ENCODE measurements at places on chromosomes 6 and 20. TPM values are rescaled to one million over a fixed set of nuclear protein-coding genes. Genes with fewer than 3 reads are reported as not detected.

- no peak for DNase-seq
Measured at GRCh38 chr6:38714239-38715015, 684 bp upstream of the DNAH8 start.

GRCh38 chr6:100613656-100614055 lies 148.9 kb upstream of the SIM1 start:
- DNase-seq = no peak

GRCh38 chr6:5205877-5206850 lies 54.6 kb downstream of the LYRM4 start:
- DNase-seq = no peak

DNA sequence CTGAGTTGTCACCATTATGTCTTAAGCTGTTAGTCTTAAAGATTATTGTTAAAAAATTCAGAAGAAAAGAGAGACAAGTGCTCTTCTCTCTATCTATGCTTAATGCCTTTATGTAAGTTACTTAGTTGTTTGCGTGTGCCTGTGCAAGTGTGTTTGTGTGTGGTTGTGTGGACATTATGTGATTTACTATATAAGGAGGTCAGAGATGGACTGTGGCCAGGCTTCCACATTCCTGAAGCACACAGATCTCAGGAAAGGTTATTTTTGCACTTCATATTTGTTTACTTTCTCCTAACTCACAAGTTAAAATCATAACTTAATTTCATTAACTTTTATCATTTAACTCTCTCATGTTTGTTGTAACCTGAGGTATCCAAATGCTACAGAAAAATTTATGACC lies 14.5 kb downstream of the ENPP4 start:
- DNase-seq = no peak

DEFB124 gene
- total RNA-seq = not detected

DNA sequence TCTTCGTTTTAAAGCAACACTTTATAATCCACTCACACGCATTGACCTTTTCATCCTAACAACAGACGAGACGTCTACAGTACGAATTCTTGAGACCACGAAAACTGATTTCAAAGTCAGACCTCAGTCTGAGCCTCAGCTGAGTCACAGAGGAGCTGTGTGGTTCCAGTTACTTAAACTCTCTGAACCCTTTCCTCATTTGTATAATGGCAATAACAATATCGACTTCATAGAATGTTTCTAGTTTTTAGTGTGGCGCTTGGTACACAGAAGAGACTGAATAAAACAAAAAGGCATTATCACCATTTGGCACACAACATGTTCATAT lies 236.9 kb downstream of the ATXN1 start:
- no peak for DNase-seq

GRCh38 chr6:110826236-110827129 lies 11.2 kb upstream of the CDK19 start:
- no peak for DNase-seq

ZNF334 gene
- total RNA-seq = 3.7 TPM

GRCh38 chr6:84728602-84729001 lies 35.8 kb downstream of the TBX18 start:
- no peak for DNase-seq

DNA sequence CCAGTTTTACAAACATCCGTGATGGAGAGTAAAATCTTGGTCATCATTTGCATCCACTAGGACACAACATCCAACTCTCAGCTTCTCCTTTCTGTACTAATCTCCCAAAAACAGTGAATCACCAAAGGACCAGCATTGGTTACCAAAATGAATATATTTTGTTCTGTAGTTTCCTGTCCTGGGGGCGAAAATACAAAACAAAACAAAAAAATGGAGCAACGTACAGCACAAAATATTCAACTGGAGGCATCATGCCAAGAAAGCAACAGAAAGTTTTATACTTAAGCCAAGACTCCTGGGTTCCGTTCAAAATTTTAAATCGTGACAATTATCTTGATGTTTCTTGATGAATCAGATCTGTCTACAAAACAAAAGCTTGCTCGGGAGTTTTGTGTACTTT lies 126.6 kb upstream of the CCDC28A start:
- DNase-seq = no peak

SLCO4A1 gene
- total RNA-seq = 1.5 TPM

DNA sequence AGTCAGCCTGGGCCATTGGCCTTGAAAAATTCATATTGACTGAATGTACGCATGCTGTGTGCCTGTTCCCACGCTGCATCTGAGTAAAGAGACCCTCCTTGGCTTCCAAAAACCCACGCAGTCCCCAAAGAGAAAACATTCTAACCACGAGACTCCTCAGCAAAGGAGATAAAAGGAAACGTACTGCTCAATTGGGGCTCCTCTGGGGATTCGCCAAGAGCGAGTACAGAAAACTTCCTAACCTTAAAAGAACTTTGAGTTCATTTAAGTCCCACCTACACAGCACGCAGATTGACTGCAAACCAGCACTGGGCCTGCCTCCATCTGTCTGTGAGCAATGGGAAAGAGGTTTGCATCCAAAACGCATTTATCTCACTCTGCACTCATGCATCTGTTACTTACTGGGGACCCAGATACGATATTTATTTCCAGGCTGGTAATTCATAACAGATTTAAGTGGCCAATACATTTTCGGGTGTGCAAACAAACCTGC lies 505.9 kb upstream of the CHD6 start:
- no peak for DNase-seq

DNA sequence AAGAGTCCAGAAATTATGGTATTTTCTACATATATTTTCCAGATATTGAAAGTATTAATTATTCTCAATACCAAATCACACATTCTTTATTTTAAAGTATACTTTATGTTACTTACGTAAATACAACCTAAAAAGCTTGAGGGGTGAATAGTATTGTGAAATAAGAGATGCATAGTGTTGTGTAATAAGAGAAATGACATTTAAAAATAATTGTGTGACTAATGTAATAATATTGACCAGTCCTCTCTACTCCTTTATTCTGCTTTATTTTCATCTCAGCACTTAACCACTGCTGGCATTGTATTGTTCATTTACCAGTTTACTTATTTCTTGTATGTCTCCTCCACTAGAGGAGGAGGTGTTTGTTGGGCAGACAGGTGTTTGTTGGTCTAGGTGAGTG lies 135.6 kb downstream of the EYA4 start:
- DNase-seq = no peak

HSPA1A gene
- 19.7 TPM for total RNA-seq

DNA sequence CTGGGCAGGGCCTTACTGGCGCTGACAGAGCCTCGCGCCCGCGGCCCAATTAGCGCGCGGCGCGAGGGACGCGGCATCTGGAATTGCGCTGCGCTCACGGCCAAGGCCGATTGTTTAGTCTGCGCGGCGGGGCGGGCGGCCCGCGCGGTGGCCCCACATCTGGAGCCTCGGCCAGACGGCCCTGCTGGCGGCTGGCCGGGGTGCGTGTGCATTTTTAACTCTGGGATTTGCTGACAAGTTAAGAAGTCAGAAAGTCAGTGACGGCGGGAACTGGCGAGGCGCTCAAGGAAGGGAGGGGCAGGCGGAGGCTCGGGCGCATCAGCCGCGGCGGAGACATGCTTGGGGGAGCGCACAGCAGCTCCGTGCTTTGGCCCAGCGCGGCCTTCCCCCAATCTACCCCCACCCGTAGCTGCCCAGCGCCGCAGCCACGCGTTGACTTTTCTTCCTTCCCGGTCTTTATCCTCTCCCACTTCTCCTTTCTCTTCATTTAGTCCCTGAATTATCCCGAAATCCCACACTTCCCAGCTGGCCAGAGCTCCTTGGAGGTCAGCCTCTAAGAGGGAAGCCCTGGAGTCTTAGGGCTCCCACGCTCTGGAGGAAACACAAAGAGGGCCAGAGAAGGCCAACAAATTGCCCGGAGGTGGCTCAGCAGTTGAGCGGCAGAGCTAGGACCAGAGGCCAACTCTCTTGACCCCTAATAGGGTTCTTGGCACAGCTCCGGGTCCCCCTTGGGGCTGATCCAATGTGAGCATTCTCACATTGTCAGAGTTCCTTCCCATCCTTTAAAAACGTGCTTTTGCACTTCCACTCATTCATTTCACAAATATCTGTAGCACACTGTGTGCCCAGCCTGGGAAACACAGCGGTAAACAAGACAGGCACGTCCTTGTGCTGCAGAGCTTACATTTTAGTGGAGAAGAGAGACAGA lies 40.8 kb upstream of the FOXP4 start:
- DNase-seq = peak; percentile 86

DNA sequence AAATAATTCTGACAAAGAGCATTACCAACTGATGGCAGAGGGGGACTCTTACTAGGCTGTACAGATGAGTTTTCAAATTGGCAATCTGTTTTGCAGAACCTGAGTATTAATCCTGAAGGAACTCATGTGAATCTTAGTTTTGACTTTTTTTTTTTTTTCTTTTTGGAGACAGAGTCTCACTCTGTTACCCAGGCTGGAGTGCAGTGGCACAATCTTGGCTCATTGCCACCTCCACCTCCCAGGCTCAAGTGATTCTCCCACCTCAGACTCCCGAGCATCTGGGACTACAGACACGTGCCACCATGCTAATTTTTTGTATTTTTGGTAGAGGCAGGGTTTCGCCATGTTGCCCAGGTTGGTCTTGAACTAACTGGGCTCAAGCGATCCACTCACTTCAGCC lies 49.3 kb downstream of the KCTD20 start:
- DNase-seq = no peak

ANKRD66 gene
- total RNA-seq = not detected

GRCh38 chr6:154402081-154402780 lies 45.6 kb upstream of the IPCEF1 start:
- no peak for DNase-seq

- no peak for DNase-seq
Measured at GRCh38 chr6:163420289-163420614, 5.7 kb downstream of the QKI start.

HRH3 gene
- not detected for total RNA-seq

DNA sequence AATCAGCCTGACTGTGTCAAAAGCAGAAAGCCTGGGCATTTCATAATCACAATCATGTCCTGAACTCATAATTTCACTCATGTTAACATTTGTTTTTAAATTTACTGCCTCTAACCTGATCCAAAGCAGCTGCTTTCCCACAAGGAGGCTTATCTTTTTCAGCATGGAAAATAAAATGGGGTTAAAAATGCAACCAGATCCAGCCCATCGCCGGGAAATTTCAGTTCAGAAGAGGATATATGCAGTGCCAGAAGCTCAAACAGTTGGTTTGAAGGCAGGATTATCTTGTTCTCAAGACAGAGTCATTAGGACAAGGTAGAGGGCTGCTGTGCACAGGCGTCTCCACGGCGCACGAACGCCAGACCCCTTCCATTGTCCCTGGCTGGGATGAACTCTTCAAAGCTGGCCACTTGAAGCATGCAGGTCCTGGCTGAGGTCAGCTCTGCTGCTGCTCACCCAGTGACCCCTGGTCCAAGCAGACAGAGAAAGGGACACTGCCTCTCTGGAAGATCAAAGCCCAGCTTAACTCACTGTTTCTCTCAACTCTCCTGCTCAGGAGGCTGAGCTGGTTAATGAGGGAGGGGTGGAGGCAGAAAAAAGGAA lies 191.1 kb upstream of the HEY2 start:
- no peak for DNase-seq

DNA sequence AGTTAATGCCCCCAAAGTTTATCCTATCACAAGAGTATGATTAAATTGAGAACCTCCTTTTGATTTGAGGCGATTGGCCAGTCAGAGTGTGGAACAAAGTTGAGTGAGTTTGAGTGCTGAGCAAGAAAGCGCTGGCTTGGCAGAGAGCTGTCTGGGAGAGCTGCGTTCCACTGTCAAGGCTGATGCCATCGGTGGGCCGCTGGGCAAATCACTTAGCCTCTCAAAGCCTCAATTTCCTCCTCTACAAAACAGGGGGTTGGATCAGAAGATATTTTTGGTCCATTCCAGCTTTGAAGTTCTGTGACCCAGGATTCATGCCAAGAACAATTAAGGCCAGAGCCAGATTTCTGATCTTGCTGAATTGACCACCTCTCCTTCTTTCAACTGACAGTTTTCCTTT lies 60.2 kb downstream of the TMEM242 start:
- DNase-seq = no peak
